Panc1 (cell line): ENCODE measurements at places on chromosomes 11 and 22. TPM values are rescaled to one million over a fixed set of nuclear protein-coding genes. Genes with fewer than 3 reads are reported as not detected.
A peak's percentile ranks its signal among the peaks of the same experiment; 100 is the strongest.

GRCh38 chr11:17930544-17931125, 82.2 kb downstream of the SERGEF start:
- no peak for DNase-seq
- H3K27me3 ChIP-seq: no peaks in the 10 kb centered on the region
- no peak overlapping the region for H3K4me3 ChIP-seq
- H3K27ac ChIP-seq: no peak overlapping the region
- H3K4me1 ChIP-seq: no peaks in the 10 kb centered on the region

- peaks cover 3% of the 10 kb centered on the region; the same call in 1 of the 2 replicates for H3K27me3 ChIP-seq
- no peaks in the 10 kb centered on the region for H3K4me1 ChIP-seq
- DNase-seq: no peak
- no peaks in the 10 kb centered on the region for H3K36me3 ChIP-seq
- H3K27ac ChIP-seq: no peak overlapping the region
Observed at GRCh38 chr11:71183878-71184277, 68.5 kb downstream of the SHANK2 start.

OR4C12 gene
- not detected for total RNA-seq

DNA sequence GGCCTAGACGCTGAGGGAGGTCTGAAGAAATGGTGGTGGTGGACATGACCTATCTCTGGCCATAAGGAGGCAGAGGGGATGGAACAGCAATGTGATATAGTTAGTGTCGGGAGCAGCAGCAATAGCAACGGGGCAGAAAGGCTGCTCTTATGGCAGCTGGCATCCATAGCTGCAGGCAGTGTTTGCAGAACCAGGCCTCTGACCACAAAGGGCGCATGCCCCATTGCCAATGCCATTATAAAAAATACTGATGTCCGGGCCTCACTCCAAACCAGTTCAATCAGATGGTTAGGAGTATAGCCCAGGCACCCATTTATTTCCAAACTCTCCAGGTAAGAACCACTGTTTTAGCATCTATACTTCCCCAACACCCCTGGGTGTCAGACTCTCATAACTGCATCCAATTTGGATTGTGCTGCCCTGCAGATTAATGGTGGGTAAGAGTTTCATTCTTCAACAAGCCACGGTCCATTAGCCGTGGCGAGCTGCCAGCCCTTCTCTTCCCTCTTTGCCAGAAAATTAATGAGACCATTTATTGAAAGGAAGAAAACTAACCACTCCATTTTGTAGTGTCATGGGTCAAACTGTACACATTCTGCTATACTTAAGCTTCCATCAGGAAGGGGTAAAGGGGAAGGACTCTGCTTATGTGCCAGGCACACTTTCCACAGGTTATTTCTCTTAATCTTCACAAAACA, 72.8 kb upstream of the SPON1 start:
- no peak overlapping the region for H3K27ac ChIP-seq
- DNase-seq: no peak
- peaks cover 2% of the 10 kb centered on the region; the same call in 1 of the 2 replicates for H3K27me3 ChIP-seq

DNA sequence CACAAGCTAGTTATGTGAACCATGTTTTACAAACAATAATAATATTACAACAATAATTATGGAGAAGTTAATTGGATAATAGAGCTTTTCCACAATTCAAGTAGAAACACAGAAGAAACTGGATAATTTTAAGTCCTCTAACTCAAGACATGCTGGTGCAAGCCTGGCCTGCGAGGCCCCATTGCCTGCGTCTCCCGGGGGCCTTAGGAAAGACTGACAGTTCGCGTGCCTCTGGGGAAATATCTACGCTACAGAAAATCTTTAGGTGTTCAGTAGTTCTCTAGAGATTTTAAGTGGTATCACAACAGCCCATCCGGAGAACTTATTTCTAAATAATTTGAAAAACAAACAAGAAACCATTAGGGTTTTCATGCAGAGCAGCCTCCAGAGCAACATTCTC, 23.2 kb downstream of the GAL start:
- H3K27ac ChIP-seq: no peak overlapping the region
- H3K36me3 ChIP-seq: no peaks in the 10 kb centered on the region
- no peak for DNase-seq
- H3K27me3 ChIP-seq: peaks cover 3% of the 10 kb centered on the region; the same call in 1 of the 2 replicates
- no peak overlapping the region for H3K4me3 ChIP-seq

DNA sequence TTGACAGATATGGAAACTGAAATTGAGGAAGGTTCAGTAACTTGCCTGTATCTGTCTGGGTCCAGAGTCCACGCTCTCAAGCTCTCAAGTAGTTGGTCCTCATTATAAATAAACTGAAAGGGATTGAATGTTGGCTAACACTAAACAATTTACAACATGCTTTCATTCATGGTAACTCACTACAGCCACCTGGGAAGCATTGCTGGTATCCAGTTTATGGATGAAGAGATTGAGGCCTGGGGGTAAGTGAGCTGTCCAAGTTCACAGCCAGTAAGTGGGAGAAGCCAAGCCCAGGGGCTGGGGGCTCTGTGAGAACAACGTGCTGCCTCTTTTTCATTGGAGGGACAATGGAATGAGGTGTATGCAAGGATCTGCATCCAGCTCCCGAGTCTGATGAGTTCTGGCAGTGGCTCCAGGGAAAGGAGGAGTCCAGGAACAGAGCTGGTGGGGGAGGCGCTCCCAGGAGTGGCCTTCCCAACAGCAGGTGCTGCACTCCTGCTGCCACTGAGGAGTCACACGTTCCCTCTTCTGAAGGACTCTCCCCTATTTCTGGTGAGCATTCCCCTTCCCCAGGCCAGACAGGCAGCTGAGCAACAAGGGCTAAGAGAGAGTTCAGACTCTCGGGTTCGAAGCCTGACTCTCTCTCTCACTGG, 175.8 kb downstream of the CSNK2A3 start:
- no peak overlapping the region for H3K4me3 ChIP-seq
- H3K4me1 ChIP-seq: peaks cover 13% of the 10 kb centered on the region
- no peak overlapping the region for H3K27ac ChIP-seq
- H3K27me3 ChIP-seq: peaks cover 3% of the 10 kb centered on the region; the same call in 1 of the 2 replicates

DNA sequence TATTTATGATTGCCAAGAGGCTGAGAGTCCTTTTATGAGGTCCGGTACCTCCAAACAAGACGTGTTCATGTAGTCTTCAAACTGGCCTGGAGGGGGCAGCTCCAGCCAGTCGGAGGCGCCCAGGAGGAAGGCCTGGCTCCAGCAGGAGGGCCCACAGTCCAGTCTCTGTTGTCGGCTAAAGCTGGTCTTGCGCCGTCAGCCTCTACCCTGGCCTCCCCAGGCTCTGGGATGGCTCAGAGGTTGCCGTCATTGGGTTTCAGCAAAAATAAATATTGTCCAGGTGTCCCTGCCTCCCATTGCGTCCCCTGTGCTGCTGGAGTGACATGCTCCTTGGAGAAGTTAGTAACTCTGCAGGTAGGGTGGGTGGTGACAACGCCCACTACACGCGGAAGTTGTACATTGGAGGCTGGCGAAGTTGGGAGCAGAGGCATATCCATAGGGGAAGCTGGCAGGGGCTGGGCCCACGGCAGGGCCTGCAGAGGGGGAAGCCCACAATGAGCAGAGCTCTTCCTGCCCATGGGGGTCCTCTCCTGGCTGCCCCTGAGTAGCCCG, 1.0 kb upstream of the SLC25A1 start:
- peak overlapping the region; percentile 70 for H3K4me3 ChIP-seq
- peaks cover 27% of the 10 kb centered on the region for H3K4me1 ChIP-seq
- H3K36me3 ChIP-seq: no peaks in the 10 kb centered on the region; the same call in 1 of the 2 replicates
- peak; percentile 43 for DNase-seq
- peak overlapping the region; percentile 81 for H3K27ac ChIP-seq

ACAD8 gene
- 28.4 TPM for total RNA-seq

UBQLN3 gene
- total RNA-seq: not detected

- no peak overlapping the region for H3K4me3 ChIP-seq
- H3K27me3 ChIP-seq: no peaks in the 10 kb centered on the region
- peak overlapping the region; percentile 48; the same call in 1 of the 2 replicates for H3K27ac ChIP-seq
- DNase-seq: no peak
Observed at GRCh38 chr22:40749829-40750228, 69.3 kb downstream of the SLC25A17 start.
